Left lobe of liver (tissue), 2 donors: ENCODE measurements at places on chromosomes 5 and 9. TPM values are rescaled to one million over a fixed set of nuclear protein-coding genes. Genes with fewer than 3 reads are reported as not detected.

The SCGB3A2 gene
- total RNA-seq: not detected

The SV2C gene
- not detected for total RNA-seq

The HIGD2A gene
- 49.2 TPM for total RNA-seq

The ALDH1A1 gene
- 527 TPM for total RNA-seq

The COL23A1 gene
- 1.2 TPM for total RNA-seq

The ADGRD2 gene
- total RNA-seq: not detected

The ACTBL2 gene
- not detected for total RNA-seq

The TMEM215 gene
- total RNA-seq: not detected

The INSL6 gene
- not detected for total RNA-seq

The CAMK4 gene
- 2.7 TPM for total RNA-seq

The ENTPD2 gene
- total RNA-seq: 1.7 TPM

The CARD9 gene
- total RNA-seq: 2.1 TPM

The GPR151 gene
- not detected for total RNA-seq

The NME5 gene
- total RNA-seq: 0.20 TPM

The DIPK1B gene
- 3.0 TPM for total RNA-seq

The CDKN2B gene
- 0.93 TPM for total RNA-seq

The ZNF367 gene
- total RNA-seq: 1.0 TPM

The SLCO6A1 gene
- not detected for total RNA-seq

The FAM78A gene
- 1.2 TPM for total RNA-seq

The WDR38 gene
- not detected for total RNA-seq

The SEC61B gene
- total RNA-seq: 170 TPM
